Stimulated activated naive CD4-positive, alpha-beta T cell (primary cell): ENCODE measurements at places on chromosomes 7 and 10.

- DNase-seq, result no peak
These were observed 64.4 kb downstream of the CALML3 start for GRCh38 chr10:5589011-5589660.

GRCh38 chr10:20004087-20004523 lies 187.9 kb downstream of the PLXDC2 start:
- DNase-seq, result no peak

- no peak for DNase-seq
These were observed 132.7 kb downstream of the NEURL1 start for GRCh38 chr10:103626178-103626577.

DNA sequence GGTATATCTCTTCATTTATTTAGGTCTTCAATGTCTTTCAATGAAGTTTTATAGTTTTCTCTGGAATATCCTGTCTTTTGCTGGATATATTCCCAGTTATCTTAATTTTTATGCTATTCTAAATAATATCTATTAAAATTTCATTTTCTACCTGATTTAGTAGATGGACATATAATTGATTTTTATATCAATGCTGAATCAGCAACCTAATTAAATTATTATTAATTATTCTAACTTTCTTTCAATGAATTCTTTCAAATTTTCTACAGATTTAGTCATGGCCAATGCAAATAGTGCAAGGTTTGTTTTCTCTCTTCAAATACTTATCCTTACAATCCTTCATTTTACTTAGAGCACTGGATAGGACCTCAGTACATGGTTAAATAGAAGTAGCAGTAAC lies 56.8 kb downstream of the DENND11 start:
- no peak for DNase-seq

- DNase-seq, result no peak
These were observed 542.4 kb downstream of the SORCS3 start for GRCh38 chr10:105183536-105183935.

DNA sequence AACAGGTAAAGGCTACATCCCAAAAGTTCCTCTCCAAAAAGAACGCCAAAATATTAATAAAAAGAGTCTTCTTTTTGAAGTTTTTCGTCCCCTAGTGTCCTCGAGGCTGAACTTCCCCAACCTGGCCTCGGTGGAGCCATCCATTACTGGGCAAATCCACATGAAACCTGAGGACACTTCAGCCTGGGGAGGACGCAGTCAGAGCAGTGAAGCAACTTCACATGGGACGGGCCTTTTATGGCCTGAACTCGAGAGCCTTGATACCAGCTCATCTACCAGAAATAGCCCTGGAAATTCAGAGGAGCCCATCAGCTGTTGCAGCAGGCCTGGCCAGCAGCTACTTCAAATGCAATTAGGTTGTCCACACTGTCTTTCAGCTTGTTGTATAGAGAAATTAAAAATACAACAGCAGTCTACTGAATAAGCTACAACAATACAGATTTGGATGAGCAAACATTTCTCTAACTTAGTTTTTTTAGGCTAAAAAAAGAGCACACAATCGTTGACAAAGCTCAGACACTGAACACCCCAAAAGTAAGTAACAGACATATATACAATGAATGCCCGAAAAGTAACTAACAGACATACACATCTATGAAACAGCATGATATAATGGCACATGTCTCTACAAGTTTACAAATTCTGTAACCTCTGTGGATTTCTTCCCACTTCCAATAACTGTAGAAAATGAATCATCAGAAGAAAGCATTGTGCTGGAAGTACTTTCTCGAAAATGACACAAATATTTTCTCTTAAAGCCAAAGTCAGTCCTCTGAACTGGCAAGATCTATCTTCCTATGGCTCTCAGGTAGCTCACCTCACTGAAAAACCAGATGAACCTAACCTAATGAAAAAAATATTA lies at the start of gene SVIL:
Gene SVIL (minus strand): TSS at position 208 of the 862 bp plus-strand sequence. CDS start 79,913 bp downstream, outside the sequence.
- no peak for DNase-seq

DNA sequence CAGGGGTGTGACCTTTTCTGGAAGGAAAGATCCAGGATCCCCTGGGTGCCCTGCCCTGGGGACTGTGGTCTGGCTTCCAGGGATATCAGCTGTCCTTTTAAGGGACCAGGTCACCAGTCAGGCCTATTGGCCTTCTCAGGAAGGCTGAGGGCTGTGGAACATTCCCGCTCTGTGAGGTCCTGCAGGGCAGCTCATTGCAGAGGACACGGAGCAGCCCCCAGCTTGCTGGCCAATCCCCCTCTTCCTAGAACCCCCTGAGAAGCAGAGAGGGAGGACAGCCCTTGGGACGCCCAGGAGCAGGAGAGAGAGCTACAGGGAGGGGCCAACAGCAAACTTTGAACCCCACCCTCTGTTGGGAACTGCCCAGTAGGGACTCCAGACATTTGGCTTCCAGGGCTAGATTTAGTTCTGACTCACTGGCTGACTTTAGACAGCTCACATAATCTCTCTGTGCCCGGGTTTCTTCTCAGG lies 67.9 kb upstream of the COL13A1 start:
- DNase-seq, result no peak

DNA sequence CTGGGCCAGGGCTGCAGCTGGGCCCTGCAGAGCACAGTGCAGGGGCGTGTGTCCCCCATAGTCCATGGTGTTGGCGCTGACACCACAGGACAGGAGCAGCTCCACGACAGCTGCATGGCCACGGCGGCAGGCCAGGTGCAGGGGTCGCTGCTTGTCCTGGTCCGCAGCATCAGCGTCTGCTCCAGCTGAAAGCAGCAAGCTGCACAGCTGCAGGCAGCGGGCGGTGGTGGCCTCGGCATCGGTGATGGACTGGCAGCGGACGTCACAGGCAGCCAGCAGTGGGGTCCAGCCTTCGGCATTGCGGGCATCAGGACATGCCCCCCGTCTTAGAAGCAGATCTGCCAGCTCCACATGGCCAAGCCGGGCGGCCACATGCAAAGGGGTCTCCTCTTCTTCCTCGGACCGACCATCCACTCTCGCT lies 6.0 kb downstream of the ASB10 start:
- no peak for DNase-seq

DNA sequence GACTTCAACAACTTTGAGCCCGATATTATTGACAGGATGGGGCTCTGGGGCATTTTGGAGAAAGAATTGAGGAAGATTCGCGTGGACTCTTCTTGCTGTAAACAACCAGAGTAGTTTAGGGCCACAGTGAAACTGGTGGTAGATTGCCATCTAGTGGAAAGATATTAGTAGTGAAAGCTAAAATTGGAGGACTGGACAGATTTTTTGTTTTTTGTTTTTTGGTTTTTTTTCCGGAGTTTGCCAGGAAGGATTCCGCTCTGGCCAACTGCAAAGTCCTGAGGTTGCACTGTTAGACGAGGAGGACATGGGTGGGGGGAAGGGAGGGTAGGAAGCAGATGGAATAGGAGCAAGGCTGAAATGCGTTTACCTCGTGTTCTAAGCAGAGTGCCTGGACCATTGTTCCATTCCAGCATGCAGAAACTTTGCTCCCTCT lies 11.7 kb downstream of the NOBOX start:
- DNase-seq, result peak; percentile 1

GRCh38 chr10:28020993-28021982 lies 22.4 kb upstream of the ODAD2 start:
- DNase-seq, result no peak

DNA sequence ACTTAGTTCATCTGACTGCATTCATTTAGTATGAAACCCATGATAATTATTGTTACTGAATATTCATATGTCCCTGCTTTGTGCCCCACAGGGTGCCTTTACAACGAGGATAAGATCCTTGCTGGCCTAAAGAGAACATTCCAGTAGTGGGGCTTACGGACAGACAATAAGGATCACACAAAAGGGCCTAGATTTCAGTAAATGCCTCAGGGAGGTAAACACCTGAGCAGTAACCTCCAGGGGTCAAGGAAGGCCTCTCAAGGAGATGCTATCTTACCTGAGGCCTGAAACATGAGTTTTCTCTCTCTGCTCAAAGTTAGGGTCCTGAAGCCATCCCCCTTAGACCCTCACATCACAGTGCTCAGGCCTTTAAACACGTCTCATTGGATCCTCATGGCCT lies 228.7 kb downstream of the TCF7L2 start:
- no peak for DNase-seq

- DNase-seq, result no peak
These were observed 16.9 kb downstream of the MEOX2 start for GRCh38 chr7:15669443-15670090.

GRCh38 chr7:112263519-112263918 lies 57.0 kb downstream of the ZNF277 start:
- no peak for DNase-seq

GRCh38 chr10:16756561-16757221 lies 60.5 kb downstream of the RSU1 start:
- no peak for DNase-seq

GRCh38 chr10:104328896-104329710 lies 9.2 kb downstream of the ITPRIP start:
- DNase-seq, result peak; percentile 64

DNA sequence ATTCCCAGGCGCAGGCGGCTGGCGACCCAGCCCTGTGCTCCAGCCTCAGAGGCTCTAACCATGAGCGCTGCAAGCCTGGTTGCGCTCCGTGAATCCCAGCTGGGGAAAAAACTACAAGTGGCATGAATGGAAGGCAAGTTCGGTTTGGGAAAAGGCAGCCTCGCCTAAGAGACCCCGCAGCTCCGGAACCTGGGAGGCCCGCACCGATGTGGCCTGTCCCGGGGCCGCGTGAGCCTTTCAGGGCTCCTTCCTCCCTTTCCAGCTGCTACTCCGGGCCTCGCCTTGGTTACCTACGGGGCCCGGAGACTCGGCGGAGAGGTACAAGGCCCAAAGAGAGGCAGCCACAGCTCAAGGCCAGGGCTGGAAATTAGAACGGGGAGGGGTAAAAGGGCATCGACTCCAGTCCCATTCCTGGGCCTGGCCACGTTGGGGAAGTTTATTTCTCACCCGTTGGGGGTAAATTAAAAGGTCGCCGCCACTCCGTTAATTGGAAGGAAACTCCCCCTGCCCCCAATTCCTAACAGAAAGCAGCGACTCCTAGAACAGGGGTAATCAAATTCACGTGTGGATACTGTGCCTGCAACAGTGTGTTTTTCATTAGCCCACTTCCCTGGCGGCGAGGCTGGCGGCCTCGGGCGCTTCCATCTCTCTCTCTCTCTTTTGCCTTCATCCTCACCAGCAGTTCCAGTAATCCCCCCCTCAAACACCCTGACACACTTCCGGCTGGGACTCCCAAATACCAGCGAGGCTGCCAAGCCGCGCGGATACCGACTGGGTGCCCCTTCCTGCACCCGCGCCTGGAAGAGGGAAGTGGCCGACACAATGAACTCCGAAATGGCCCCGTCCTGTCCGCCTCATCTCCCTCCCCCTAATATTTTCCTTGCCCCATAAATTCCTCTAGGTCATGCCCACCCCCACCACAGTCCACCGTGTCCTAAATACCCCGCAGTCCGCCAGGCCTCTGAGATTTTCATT lies 1.5 kb upstream of the HOXA9 start:
- DNase-seq, result no peak

DNA sequence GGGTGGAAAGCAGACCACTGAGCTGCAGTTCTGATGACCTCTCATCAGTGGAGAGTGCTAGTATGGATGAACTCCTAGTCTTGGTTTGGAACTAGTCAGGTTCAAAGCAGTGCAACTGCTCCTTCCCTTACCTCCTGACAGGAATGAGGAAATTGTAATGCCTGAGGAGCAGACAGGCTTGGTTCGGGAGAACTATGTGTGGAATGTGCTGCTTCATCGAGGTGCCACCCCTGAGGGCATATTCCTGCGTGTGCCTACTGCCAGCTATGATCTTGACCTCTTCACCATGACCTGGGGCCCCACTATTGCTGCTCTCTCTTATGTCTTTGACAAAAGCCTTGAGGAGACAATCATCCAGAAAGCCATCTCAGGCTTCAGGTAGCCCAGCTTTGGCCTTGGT lies 27.4 kb upstream of the NFKB2 start:
- no peak for DNase-seq
